Lung microvascular endothelial cell (primary cell): ENCODE measurements at places on chromosomes 16 and 17. TPM values are rescaled to one million over a fixed set of nuclear protein-coding genes. Genes with fewer than 3 reads are reported as not detected.

The PTX4 gene
- total RNA-seq = under 0.01 TPM in 1 of 2 replicates, not detected in the other

- no peak for DNase-seq
Observed at GRCh38 chr17:27990100-27990499, 52.4 kb upstream of the NLK start.

GRCh38 chr16:85192238-85193114 lies 80.2 kb upstream of the CIBAR2 start:
- DNase-seq = peak; percentile 4

GRCh38 chr17:82931699-82932517 lies 92.1 kb upstream of the ZNF750 start:
- DNase-seq = no peak

The TBC1D3I gene
- under 0.01 and 0.22 TPM in 2 replicates for total RNA-seq

GRCh38 chr17:2024572-2025219 lies 438 bp downstream of the RTN4RL1 start:
- no peak for DNase-seq

- no peak for DNase-seq
Observed at GRCh38 chr17:67020293-67020766, 24.0 kb upstream of the CACNG1 start.

The COG1 gene
- total RNA-seq = 9.2 and 16.1 TPM in 2 replicates

GRCh38 chr17:1620486-1620885 lies 8.1 kb downstream of the SLC43A2 start:
- DNase-seq = no peak

DNA sequence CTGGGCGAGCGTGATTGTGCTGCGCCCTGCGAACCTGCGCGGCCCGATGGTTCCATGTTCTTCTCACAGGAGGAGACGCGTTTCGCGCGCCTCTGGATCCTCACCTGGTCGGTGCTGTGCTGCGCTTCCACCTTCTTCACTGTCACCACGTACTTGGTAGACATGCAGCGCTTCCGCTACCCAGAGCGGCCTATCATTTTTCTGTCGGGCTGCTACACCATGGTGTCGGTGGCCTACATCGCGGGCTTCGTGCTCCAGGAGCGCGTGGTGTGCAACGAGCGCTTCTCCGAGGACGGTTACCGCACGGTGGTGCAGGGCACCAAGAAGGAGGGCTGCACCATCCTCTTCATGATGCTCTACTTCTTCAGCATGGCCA lies 1.0 kb downstream of the FZD2 start:
- DNase-seq = no peak

- peak; percentile 1 for DNase-seq
Observed at GRCh38 chr17:71472809-71473789, 647.7 kb upstream of the SOX9 start.

GRCh38 chr16:69188716-69189115 lies 1.8 kb downstream of the SNTB2 start:
- DNase-seq = peak; percentile 61

DNA sequence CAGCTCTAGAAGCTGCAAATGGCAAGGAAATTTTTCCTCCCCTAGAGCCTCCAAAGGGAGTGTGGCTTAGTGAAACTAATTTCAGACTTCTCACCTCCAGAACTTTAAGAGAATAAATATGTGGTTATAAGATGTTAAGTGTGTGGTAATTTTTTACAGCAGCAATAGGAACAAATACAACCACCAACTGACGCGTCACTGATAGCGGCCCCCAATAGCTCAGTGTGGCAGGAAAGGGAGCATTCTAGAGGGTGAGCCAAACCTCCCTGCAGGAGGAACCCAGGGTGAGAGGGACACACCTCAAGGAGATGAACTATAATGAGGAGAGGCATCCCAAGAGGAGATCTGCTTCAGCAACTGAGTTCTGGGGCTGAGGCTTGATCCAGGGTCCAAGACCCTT lies 4.0 kb downstream of the CCL4 start:
- no peak for DNase-seq

- peak; percentile 68 for DNase-seq
Observed at GRCh38 chr16:85086347-85087291, 25.7 kb downstream of the CIBAR2 start.

GRCh38 chr17:74742153-74742515 lies 5.1 kb downstream of the RAB37 start:
- no peak for DNase-seq

GRCh38 chr17:83182620-83183101 lies 103.3 kb downstream of the METRNL start:
- DNase-seq = no peak

- DNase-seq = no peak
Observed at GRCh38 chr16:67506468-67506867, 22.2 kb upstream of the RIPOR1 start.

DNA sequence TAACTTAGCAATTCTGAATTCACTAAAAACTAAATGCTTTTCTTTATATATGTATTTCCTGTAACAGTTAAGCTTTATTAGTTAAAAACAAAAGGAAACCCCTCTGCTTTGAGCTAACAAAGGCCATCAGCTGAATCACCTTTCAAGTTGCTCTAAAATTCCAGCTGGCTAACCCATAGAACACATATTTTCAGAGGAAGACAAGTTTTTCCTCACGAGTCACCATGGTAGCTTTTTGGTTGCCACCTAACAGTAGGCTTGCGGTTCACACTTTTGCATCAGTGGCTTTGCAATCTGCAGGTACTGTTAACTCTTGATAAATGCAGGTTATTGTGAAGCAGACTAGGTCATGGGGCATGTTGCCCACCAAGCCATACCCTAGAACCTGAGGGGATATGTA lies 57.6 kb upstream of the IRX5 start:
- no peak for DNase-seq

The PYY gene
- not detected in 2 replicates for total RNA-seq

- no peak for DNase-seq
Observed at GRCh38 chr16:8679151-8679550, 4.7 kb downstream of the ABAT start.

GRCh38 chr17:77608431-77608830 lies 350.1 kb upstream of the TNRC6C start:
- no peak for DNase-seq

GRCh38 chr16:49866595-49867071 lies 10.7 kb upstream of the ZNF423 start:
- no peak for DNase-seq

The KREMEN2 gene
- total RNA-seq = not detected in 2 replicates

The ZNF48 gene
- total RNA-seq = 11.1 and 11.6 TPM in 2 replicates

The PRKCA gene
- total RNA-seq = 4.8 and 6.3 TPM in 2 replicates

The WNT3 gene
- total RNA-seq = 0.79 and 1.1 TPM in 2 replicates

- DNase-seq = peak; percentile 8
Observed at GRCh38 chr16:35188288-35189155, 1729.1 kb downstream of the TP53TG3F start.

The MPDU1 gene
- 56.7 and 72.2 TPM in 2 replicates for total RNA-seq

GRCh38 chr16:23245268-23245667 lies 56.8 kb upstream of the SCNN1B start:
- no peak for DNase-seq
